Upper lobe of left lung (tissue), 6 donors: ENCODE measurements at places on chromosomes 3 and 15. TPM values are rescaled to one million over a fixed set of nuclear protein-coding genes. Genes with fewer than 3 reads are reported as not detected.

The AGBL1 gene
- 23.0 TPM for total RNA-seq

The STAC gene
- 30.7 TPM for total RNA-seq

The SLC27A2 gene
- total RNA-seq = 1.0 TPM

The DMXL2 gene
- 42.6 TPM for total RNA-seq

The GNAT1 gene
- total RNA-seq = 0.10 TPM

The DPPA4 gene
- total RNA-seq = not detected

The SLC33A1 gene
- total RNA-seq = 36.0 TPM

The KBTBD13 gene
- not detected for total RNA-seq

The KLHL40 gene
- not detected for total RNA-seq

The STAB1 gene
- 115 TPM for total RNA-seq

The GUCA1C gene
- not detected for total RNA-seq

The CD200R1 gene
- 2.5 TPM for total RNA-seq

The HYAL3 gene
- 4.7 TPM for total RNA-seq

The MEGF11 gene
- total RNA-seq = not detected

The IL20RB gene
- 1.2 TPM for total RNA-seq

The ASB14 gene
- 2.1 TPM for total RNA-seq

The EFHB gene
- 0.17 TPM for total RNA-seq

The GOLGA6L7 gene
- not detected for total RNA-seq

The ERC2 gene
- total RNA-seq = 1.5 TPM

The SSUH2 gene
- total RNA-seq = not detected

The POLQ gene
- total RNA-seq = 0.33 TPM

The TTC14 gene
- 99.6 TPM for total RNA-seq
